Stimulated activated CD4-positive, alpha-beta T cell treated with anti-CD3 and anti-CD28 coated beads, Interleukin-15, amount 100 ng/mL, for 48 hours (primary cell): ENCODE measurements at places on chromosomes 1 and 21.

DNA sequence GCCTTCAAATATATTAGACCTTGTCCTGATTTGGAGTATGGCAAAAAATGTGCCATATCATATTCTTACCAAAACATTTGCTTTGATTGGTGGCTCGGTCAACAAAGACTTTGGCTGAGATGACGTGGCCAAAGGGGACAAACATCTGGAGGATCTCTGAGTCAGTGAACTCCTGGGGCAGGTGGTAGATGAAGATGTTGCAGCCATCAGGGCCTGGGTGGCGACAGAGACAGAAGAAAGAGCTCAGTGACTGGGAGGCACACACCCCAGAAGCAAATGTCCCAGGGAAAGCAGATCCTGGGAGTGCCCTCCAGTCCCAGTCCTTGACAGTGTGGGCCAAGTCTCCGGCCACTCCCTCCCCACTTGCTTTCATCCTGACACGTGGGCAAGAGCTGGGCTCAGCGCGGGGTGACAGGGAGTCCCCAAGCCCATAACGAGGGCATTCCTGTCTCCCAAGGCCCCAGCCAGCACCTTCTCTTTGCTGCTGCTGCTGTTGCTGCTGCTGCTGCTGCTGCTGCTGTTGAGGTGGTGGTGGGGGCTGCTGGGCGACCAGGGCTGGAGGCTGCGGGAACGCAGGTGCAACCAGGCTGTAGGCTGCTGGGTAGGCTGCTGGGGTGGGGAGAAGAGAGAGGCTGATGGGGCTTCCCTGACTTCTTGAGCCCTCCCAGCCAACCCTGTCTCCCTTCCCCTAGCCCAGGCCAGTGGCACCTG is 10.7 kb downstream of the CELF3 start:
- no peak for DNase-seq

DNA sequence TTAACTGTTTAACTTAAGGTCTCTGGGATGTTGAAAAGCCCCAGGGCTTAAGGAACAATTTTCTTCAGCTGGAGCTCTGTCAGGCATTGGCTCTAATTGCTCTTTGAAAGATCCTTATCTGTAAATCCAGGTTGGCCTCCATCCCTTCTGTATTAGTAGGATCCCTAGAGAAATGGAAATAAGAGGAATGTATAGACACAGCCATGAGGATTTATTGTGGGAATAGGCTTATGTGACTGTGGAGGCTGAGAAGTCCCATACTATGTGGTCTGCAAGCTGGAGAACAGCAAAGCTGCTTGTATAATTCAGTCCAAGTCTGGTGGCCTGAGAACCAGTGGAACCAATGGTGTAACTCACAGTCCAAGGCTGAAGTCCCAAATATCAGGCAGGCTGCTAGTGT is 47.6 kb upstream of the VAV3 start:
- DNase-seq: no peak

DNA sequence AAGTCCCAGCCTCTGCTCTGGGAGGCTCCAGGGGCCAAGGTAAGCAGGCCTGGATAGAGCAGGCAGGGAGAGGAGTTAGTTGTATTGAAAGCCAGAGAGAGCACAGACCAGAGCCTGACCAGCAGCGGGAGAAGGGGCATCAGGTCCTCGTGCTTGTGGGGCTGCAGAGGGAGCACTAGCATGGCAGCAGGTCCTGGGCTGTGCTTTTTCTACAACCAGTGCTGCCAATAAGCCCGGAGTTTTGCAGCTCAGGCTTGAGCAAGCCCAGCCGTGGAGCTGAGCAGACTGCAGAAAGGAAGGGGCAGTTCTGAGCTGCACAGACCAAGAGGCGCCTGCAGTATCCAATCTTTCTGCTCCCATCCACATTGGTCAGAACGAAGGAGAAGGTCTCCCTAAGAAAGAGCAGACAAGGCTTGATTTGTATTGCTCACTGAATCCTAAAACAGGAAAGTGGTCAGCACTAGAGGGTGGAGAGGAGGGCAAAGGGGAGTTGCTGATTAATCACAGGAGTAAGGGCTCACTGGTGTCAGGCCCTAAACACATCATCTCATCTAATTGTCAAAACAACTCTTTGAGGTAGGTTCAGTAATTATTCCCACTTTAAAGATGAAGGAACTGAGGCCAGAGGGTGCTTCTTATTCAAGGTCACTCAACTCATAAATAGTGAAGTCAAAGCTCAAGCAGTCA is 2.7 kb downstream of the DENND2D start:
- peak; percentile 41 for DNase-seq

DNA sequence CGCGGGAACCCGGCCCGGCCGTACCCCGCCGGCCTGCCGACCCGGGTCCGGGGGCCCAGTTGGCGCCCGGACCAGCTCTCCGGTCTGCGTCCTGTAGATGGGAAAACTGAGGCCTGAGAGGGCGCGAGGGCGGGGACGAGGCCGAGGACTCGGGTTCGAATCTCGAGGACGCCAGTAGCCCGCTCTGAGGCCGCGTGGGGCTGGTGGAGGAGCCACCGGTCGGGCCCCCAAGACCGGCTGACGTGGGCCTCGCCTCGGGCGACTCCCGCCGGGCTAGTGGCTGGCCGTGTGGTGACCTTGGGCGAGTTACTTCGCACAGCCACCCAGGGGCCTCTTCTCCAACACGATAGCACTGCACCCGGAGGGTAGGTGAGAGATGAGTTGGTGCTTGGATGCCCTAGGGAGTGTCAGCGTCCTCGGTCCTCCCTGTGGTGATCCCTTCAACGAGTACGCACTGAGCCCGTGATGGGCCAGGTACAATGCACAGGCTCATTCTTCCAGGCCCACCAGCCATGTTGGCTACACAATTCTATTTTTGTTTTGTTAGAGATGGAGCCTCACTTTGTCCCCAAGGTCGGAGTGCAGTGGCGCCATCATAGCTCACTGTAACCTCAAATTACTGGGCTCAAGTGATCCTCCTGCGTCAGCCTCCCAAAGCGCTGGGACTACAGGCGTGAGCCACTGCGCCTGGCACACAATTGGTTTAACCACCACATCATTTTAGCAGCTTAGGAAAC is 404 bp upstream of the SCMH1 start:
- no peak for DNase-seq

GRCh38 chr1:33013791-33014190 is 22.9 kb downstream of the AK2 start:
- DNase-seq: no peak

DNA sequence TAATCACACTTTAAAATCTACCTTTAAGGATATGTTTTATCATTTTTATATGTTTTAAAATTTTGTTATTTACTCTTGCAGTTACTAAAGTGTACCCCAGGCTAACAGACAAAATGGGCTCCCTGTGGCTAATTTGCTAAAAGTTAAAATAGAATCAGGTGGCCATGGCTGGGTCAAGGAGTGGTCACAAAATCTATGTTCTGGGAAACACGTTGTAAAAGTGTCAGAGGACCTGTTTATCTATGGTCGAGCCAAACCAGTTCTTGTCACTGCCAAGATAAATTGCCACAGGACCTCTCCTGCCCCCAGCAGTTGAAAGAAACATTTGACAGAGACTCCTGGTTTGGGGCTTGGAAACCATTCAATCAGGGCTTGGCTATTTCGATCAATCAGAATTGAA is 21.2 kb upstream of the TTLL7 start:
- no peak for DNase-seq

DNA sequence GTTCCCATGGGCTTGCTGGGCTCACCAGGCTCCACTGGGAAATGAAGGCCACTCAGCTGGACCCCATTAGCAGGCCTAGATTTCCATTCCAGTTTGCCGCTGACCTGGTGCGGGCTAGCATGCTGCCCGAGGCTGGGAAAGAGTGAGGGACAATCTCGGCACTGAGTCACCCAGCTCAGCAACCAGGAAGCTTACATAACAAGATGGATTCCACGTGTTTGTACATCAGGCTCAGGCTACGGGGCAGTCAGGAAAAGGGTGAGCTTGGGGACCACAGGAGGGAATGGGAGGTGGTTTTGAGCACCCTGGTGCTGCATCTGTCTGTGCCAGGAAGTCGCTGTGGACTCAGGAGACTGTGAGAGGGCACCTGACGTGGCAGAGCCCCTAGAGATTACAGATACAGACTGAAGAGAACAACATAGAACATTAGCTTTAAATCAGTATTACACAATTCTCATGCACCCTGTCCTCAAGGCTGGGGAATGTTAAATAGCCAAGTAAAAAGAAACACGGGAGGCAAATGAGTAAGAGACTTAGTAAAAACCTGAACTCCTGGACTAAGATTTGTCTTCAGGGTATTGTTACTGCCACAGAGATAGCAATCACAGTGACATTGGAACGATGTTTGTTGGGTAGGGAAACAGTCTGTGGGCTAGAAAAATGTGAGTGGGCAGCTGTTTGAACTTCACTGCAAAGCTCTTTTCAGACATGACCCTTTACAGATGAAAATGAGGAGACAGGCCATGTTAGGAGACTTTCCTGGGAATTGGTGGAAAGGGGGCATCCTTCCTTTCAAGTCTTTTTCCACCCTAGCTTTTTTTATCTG is 51.1 kb downstream of the GLUL start:
- DNase-seq: no peak

DNA sequence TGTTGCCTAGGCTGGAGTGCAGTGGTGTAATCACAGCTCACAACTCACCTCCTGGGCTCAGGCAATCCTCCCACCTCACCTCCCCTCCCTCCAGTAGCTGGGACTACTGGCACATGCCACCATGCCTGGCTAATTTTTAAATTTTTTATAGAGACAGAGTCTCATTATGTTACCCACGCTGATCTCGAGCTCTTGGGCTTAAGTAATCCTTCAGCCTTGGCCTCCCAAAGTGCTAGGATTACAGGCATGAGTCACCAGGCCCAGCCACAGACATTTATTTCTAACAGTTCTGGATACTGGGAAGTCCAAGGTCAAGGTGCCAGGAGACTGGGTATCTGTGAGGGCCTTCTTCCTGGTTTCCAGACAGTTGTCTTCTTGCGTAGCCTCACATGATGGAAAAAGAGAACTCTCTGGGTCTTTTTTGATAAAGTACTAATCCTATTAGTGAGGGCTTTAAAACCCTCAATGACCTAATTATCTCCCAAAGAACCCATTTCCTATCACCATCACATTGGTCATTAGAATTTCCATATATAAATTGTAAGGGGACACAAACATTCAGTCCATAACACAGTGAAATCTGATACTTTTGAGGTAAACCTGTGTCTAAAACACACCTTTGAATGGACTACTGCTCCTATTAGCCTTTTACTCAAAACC is 67.9 kb downstream of the PHACTR4 start:
- DNase-seq: no peak

GRCh38 chr1:36858981-36859380 is 175.3 kb downstream of the GRIK3 start:
- no peak for DNase-seq

DNA sequence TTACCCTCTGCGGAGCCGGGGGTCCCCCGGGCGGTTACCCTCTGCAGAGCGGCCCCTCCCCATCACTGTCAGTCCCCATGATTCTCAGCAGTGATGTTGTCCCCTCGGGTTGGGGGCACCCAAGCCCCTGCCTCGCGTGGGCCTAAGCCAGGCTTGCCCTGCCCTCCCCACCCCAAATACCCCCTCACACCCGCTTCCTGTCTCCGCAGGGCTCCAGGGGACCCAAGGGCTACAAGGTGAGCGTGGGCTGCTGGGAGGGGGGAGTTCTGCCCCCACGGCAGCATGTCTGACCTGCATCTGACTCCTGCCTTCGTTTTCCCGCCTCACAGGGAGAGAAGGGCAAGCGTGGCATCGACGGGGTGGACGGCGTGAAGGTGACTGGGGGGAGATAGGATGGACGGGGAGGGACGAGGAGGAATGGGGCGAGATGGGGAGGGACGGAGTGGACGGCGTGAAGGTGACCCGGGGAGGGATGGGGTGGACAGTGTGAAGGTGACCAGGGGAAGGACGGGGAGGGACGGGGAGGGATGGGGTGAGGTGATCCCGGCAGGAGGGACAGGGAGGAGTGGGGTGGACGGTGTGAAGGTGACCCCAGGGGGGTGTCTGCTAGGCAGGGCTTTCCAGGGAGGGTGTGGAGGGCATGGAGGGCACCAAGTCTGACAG is 8.6 kb downstream of the COL6A1 start:
- no peak for DNase-seq

- no peak for DNase-seq
These were observed 69.2 kb upstream of the ERG start for GRCh38 chr21:38567335-38567969.

DNA sequence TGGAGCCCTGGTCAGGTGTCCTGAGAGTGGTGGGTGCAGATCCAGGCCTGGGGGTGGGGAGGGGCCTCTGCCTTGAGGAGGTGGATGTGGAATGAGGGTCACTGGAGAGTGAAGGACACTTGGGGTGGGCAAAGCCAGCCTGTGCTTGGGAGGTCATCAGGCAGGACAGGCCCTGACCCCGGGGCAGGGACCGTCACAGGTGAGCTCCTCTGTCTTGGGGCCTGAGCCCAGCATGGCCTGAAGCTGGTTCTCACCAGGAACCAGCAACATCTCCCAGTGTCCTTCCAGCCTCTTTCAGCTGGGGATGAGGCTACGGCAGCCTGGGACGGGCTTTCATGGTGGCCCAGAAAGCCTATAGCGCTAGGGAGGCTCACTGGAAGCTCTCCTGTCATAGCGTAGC is 831 bp upstream of the KRTAP10-2 start:
- DNase-seq: no peak

DNA sequence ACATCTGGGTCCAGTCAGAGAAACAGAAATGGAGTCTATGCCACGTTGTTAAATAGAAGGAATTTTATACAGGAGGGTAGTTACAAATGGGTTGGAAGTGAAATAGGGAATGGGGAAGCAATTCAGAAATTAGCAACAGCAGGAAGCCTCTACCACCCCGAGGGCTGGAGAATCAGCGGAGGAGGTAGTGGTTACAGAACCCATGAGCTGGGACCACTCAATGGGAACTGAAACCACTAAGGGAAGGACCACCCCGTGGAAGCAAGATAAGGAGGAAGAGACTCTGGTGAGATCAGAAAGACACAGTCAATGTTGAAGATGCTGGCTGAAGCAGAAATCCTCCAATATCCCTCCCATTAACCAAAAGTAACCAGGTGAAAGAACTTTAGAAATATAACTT is 15.5 kb upstream of the MAST2 start:
- DNase-seq: no peak

GRCh38 chr1:147760481-147761260 is at the start of gene GJA5:
GJA5 (minus strand) TSS chr1:147760602; CDS start chr1:147759238, 1,364 bp downstream.
- DNase-seq: no peak

GRCh38 chr1:13702425-13703127 is 2.6 kb downstream of the PRDM2 start:
- peak; percentile 19 for DNase-seq

GRCh38 chr1:212792396-212792908 is 758 bp downstream of the TATDN3 start:
- no peak for DNase-seq

DNA sequence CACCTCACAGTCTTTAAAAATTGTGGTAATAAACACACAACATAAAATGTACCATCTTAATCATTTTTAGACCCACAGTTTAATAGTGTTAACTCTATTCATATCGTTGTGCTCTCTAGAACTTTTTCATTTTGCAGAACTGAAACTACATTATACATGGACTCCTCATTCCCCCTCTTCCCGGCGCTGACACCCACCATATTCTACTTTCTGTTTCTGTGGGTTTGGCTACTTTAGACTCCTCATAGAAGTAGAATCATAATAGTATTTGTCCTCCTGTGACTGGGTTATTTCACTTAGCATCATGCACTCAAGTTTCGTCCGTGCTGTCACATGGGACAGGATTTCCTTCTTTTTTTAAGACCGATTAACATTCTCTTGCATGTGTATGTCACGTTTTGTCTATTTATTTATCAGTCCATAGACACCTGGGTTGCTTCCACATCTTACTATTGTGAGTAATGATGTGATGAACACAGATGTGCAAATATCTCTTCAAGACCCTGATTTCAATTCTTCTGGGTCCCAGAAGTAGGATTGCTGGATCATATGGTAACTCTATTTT is 62.9 kb upstream of the TMPRSS2 start:
- DNase-seq: no peak
